ENCODE measurements at places on chromosomes 12 and 14.

DNA sequence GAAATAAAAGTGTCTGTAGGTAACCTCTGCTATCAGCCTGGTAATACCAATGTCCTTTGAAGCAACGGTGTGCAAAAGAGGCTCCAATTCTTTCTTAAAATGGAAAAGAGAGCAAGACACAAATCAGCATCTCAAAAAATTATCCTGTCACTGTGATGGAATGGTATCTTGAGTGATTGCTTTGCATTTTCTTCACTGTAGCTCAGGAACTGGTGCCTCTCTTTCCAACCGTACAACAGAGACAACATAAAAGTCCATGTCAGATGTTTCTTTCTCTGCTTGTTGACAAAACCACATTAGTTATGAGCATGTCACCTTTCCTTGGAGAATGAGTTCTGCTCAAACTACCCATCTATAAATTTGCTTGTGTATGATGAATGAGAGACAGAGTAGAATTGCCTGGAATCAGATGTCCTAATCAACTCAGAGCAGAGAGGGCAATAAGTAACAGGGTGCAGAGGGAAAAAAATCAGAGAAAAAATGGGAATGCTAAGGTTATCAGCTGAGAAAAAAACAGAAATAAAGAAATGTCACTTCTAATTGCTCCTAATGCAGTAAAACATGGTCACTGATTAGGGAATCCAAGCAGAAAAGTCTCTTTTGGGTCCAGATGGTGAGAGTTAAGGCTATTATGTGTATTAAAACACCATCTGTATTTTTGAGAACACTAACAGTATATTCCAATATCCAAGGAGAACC lies 465.0 kb upstream of the ATP2B1 start:
- DNase-seq: no peak

- DNase-seq: no peak
Observed at GRCh38 chr12:68612202-68612601, 1.5 kb downstream of the RAP1B start.

DNA sequence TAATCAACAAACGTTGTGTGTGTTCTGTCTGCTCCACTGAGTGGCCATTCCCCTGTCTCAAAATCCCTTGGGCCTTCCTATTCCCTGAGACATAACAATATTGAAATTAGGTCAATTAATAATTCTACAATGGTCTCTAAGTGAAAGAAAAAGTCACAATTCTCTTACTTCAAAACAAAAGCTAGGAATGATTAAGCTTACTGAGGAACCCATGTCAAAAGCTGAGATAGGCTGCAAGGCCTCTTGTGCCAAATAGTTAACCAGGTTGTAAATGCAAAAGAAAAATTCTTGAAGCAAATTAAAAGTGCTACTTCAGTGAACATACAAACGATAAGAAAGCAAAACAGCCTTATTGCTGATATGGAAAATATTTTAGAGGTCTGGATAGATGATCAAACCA lies 65.0 kb upstream of the AMIGO2 start:
- no peak for DNase-seq

DNA sequence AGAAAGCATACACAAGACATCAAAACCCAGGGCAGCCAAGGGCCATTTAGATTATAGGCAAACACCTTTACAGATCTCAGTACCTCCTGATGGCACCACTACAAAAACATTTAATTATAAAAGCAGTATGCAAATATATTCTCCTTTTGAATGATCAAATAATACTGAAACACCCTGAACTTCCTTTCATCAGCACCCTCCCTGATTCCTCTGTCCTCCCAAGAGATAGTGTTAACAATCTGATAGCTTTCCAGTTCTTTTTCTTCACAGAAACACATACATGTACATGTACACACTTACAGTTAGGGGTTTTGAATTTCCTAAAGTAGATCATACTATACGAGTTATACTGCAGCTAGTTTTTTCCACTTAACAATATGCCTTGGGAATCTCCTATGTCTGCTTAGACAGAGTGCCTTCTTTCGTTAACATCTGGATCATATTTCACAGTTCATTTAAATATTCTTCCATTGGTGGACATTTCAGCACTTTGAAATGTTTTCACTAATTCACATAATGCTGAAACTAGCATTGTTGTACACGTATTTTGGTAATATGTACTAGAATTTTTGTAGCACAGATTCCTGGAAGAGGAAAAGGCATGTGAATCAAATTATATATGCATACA lies 35.2 kb downstream of the TDG start:
- no peak for DNase-seq

- DNase-seq: peak; percentile 15
Observed at GRCh38 chr12:118404876-118405521, 28.6 kb downstream of the SUDS3 start.

DNA sequence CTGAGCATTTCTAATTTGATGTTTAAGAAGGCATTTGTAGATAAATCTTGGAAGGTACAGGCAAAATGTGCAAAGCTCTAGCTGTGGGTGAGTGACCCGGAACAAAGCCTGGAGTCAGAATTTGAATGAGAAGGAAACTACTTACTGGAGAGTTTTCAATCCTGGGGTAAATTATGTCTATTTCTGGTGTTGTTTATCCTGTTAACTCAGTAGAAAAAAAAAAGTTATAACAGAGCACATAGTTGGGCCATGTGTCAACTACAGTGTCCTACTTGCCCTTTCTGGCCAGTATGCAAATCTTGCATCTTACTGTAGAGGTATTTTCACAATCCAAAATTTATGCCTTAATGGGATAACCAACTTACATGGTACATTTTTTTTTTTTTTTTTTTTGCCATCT lies 182.3 kb downstream of the SYNE2 start:
- DNase-seq: no peak

- no peak for DNase-seq
Observed at GRCh38 chr12:106094304-106094703, 44.5 kb downstream of the NUAK1 start.

DNA sequence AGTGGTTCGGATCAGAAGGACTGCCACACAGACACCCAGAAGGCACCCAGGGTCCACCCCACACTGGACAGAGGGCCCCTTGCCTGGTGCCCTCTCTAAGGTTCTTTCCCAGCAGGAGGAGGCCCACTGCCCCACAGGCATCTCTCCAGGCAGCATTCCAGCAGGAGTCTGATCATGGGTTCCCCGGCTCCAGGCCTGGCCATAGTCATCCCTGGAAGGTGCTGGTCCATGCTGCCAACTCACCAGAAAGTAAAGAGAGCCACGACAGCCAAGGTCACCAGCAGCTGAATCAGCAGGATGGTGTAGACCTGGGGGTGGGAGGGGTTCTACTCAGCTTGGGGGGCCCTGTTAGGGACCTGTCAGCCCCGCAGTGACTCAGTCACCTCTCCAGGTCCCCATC lies 6.4 kb downstream of the FAIM2 start:
- DNase-seq: no peak
